ENCODE measurements at places on chromosomes 2 and 18.
A peak's percentile ranks its signal among the peaks of the same experiment; 100 is the strongest.

DNA sequence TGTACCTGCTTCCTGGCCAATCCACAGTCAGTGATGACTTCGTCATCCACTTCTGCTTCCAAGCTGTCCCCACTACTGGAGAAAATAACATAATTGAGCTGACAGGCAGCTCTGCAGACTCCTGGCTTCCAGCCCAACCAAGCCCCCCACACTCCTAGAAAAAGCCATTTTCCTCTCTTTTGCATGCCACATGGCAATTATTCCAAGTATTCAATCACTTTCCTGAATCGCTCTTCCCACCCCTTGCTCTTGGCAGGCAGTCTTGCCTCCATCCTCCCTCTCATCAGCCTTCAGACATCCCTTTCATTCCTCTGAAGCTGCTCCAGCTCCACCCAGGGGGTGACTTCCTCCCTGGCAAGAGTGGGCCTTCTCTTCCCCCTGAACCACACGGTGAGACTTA is 14.3 kb upstream of the ST8SIA5 start:
- DNase-seq = no peak

DNA sequence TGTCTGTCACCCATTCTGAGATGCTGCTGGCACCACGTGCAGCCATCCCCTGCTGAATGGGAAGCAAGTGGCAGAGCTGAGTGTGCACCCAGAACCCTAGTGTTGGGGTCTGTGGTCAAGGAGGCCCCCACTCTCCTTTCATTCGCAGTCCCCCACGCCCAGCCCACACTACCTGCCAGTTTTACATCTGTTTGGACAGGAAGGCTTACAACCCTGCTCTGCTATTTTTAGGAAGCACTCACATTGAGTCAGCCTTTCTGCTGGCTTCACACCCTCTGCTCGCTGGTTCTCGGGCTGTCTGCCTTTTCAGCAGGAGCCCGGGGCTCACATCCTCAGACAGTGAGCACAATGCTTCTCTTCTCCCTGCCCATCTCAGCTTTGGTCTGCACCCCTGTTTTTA is 10.7 kb upstream of the ADCY3 start:
- no peak for DNase-seq

DNA sequence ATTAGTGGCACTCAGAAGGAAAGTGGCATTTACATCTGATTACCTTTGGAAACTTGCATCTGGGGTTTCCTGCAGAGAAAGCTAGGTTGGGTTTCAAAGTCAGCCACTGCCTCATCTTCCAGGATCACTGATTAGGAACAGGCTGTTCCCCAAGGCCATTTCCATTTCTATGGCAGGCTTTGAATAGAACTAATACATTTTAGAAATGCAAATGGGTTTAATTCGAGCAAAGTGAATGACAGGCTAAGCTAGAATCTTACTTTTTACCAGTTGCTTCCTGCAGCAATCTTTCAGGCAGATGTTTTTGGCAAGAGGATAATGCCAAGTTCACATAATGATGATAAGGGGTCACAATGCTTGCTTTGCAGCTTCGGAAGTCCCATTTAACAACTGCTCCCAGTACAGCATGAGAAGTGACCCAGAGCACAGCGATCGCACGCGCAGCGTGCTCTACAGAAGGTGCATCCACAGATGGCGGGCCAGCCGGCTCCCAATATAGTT is 336.7 kb downstream of the LPIN1 start:
- no peak for DNase-seq

DNA sequence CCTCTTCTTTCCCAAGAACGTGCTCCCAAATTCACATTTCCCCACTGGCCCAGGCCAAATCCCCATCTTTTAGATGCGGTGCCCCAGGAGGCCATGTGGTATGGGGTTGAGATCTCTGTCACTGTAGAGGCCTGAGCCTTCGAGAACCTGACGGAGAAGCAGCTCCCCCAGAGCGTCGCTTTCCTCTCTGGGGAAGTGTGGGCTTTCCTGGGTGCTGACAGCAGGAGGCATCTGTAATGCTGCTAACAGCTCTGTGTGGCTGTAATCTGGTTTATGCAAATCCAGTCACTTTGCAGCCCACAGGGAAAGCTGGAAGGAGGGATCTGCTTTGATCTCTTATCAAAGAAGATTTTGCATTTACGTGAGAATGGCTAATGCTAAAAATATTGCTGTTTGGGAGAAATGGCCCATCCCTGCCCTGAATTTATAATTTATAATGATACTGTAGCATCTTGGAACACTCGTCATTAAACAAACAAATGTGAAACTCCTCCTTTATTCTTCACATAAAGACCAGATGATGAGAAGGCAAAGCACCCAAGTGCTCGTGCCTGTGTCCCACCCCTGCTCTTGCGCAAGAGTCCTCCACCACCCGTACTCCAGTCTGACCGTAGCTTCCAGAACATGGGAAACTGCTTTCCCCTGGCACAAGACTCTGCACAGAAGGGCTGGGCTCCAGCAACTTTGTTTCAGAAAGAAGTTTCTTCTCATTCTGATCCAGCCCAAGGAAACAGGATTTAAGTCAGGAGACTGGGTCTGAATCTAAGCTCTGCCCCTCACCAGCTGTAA is 109.9 kb upstream of the EPC2 start:
- DNase-seq = no peak

DNA sequence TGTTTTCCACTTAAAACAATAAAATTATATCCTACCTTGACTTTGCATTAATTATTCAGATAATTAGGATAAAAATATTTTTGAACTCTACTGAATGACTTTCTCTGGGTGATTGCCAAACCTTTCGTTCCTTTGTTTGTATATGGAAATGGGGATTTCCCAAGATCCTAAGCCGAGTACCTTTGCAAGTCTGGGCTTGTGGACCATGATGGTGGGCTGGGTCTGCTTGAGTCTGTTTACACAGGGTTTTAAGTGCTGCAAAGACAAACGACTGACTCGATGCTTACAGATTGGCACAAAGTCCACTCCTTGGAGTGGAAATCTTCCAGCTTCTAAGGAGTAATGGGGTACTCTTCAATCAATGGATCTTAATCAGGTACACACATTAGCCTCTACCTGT is 659.5 kb downstream of the TSN start:
- no peak for DNase-seq

- peak; percentile 58 for DNase-seq
Observed at GRCh38 chr2:192195548-192196418, 1.1 kb upstream of the TMEFF2 start.

DNA sequence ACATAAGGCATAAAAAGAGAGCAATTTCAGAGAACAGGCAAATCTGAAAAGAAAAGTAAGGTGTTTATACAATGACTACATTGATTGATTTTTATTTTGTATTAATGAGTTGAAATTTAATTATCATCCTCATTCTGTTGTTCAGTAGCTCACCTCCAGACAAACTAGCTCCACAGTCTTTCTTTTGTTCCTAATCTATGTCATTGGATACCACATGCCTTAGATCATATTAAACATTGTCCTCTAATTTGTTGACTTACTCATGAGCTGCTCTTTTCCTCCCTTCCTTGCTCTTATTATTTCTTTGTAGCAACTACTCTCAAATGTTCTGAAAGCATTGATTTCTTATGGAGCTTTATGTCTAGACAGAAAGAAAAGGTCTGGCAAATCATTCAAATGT is 185.5 kb upstream of the ZSWIM2 start:
- DNase-seq = no peak
